Endothelial cell of umbilical vein (primary cell): ENCODE measurements at places on chromosomes 2 and 18. TPM values are rescaled to one million over a fixed set of nuclear protein-coding genes. Genes with fewer than 3 reads are reported as not detected.

GRCh38 chr2:42267530-42267929 is 93.5 kb downstream of the COX7A2L start:
- no peak for DNase-seq

Gene SPC25
- total RNA-seq = 20.5 and 24.2 TPM in 2 replicates

Gene SLC39A10
- 39.9 and 47.4 TPM in 2 replicates for total RNA-seq

DNA sequence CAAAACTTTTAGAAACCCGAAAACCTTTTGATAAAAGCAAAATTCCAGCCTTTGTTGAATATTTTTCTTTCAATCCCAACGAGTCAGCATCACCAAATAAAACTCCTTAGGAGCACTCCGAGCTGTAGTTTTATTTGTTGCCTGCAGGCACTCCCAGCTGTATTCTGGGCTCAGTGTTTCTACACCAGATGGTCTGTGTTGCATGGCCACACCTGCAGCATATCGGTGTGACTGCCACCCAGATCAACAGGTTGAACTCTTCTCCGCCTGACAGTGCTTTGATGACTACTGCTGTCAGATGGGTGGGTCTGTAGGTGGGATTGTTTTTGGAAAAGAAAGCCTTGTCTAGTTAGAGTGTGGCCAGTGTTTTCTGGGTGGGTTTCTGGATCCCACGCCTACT is 32.7 kb downstream of the APCDD1 start:
- DNase-seq = no peak

Gene NEMP2
- 3.8 and 8.4 TPM in 2 replicates for total RNA-seq

GRCh38 chr2:10374362-10374943 is 71.7 kb downstream of the HPCAL1 start:
- no peak for DNase-seq

Gene RBMS1
- total RNA-seq = 93.3 and 94.8 TPM in 2 replicates

GRCh38 chr18:75638776-75639471 is 211.4 kb upstream of the SMIM21 start:
- DNase-seq = no peak

DNA sequence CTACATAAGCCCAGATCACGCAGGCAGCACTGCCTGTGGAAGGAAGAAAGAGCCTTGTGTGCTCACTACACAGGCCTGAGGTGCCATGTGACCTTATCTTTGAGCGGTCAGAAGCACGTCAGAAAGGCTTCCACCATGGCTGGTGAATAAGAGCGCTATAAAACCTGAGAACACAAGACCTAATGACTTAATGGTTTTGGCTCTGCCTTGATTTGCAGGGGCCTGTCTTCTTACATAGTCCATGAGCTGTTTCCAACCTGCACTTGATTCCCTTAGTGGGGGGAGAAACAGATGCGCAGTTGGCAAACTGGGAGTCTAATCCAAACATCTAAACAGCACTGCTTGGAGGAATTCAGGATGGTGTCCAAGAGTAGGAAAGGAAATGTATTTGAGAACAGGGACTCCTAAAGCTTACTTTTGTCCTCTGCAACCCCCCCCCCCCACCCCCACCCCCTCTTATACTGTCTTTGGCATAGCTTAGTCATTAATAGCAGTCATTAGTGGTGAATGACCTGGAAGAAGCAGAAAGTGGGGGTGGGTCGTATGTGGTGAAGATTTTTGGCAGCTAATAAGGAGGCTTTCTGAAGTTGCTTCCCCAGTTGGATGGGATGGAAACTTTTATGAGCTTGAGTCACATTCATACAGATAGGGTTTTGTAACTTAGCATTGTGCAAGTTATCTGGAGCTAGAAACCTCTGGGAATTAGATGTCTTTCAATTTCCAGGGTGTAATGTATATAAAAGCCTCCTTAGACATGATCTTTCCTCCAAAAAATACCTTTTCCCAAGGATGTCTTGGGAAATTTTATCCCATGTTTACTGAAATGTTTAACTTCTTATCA is 454.1 kb downstream of the MEIS1 start:
- no peak for DNase-seq

GRCh38 chr2:34104601-34105000 is 505.5 kb upstream of the FAM98A start:
- DNase-seq = peak; percentile 75

DNA sequence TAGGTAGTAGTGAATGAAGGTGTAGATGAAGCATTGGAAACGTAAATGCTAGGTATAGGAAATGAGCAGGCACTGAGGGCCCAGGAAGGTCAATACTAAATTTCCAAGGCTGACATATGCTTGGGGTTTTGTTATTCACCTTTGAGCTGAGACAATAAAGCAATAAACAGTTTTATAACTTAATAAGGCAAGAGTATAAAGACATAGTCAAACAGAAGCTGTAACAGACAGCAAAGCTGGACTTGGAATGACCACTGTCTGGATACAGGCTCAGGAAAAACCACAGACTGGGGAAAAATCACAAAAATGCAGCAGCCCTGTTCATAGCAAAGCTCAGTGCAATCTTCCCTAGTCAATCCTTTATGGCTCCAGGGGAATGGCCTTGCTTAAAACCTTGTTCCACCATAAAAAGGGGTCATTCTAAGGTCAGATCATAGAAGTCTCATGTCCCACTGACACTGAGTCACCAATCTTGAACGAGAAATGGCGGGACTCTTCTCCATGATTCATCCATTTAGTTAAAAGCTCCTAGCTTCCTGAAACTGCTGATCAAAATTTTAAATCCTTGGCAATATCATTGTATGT is 493.3 kb downstream of the CMPK2 start:
- DNase-seq = no peak

DNA sequence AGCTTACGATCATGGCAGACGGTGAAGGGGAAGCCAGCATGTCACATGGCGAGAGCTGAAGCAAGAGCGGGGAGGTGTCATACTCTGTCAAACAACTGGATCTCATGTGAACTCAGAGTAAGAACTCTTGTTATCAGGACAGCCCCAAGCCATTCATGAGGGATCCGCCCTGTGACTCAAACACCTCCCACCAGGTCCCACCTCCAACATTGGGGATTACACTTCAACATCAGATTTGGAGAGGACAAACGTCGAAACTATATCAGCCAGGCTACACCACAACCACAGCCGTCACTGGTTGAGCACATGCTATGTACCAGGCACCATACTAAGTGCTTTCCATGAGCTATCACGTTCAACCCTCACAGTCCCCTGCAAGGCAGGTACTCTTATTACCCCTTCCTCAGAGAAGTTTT is 293.8 kb downstream of the PRKCE start:
- no peak for DNase-seq

DNA sequence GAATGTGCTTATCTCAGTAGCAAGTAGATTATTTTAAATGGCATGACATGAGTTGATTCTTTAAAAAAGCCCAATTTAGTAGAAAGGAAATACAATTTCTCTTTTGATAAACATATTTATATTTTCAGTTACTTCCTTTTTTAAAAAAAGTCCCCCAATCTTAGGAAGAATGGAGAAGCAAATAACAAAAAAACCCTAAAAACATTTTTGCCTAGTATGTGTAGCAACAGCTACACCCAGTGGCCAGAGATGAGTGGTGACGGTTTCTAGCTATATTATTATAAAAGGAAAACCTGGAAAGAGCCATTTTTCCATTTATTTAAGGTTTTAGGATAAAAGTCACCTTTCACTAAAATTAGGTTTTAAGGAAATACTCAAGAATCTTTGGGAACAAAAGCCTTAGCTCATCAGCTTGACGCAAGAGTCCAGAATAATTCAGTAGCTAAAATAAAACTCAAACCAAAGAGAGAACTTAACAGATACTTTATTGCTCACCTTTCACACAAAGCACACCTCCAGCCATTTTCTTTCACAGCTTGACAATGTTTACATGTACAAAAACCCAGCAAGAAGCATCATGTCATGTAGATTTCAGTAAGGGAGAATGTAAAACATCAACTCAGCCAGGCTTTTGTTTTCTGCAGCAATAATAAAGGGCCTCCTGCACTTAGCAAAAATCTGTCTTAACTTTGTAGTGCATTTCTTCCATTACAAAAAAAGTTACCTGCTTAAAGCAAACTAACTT is 15.7 kb downstream of the FAM98A start:
- peak; percentile 64 for DNase-seq

- DNase-seq = no peak
Measured at GRCh38 chr2:160608599-160608998, 115.0 kb upstream of the RBMS1 start.

DNA sequence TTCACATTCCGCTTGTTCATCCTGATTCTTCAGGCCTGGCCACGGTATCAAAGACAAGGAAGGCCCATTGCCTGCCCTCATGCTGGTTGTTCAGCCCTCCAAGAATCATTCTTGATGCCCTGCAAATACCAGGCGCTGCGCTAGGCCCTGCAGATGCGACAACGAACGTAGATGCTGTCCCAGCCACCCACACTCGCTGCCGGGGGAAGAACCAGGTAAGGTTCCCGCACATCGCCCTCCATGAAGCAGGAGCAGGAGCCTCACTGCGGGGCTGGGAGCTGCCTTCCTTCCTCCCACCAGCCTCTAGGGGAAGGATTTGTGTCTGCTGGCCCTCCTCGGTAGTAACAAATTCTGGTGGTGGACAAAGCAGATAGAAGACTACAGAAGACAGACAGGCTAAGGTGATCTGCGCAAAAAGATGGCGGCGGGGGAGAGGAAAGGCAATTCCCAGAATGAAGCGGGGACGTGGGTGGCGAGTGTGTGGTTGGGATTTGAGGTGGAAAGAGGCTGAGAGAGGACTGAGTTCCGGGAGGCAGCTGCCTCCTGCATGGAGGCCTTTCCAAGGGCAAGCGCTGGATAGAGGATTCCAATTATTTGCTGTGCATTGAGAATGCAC is 19.8 kb upstream of the GPR55 start:
- no peak for DNase-seq
